ENCODE measurements at places on chromosomes 7 and 10. TPM values are rescaled to one million over a fixed set of nuclear protein-coding genes. Genes with fewer than 3 reads are reported as not detected.

The HOXA5 gene
- total RNA-seq, result 134 TPM

The SCRN1 gene
- 76.3 TPM for total RNA-seq

The LGI1 gene
- not detected for total RNA-seq

The SLC29A4 gene
- total RNA-seq, result 12.4 TPM

The LOXL4 gene
- total RNA-seq, result 6.9 TPM

The GBX1 gene
- not detected for total RNA-seq

All from epithelial cell of alveolus of lung (primary cell).